Coronary artery (tissue), 2 donors: ENCODE measurements at places on chromosomes 6 and 20.

DNA sequence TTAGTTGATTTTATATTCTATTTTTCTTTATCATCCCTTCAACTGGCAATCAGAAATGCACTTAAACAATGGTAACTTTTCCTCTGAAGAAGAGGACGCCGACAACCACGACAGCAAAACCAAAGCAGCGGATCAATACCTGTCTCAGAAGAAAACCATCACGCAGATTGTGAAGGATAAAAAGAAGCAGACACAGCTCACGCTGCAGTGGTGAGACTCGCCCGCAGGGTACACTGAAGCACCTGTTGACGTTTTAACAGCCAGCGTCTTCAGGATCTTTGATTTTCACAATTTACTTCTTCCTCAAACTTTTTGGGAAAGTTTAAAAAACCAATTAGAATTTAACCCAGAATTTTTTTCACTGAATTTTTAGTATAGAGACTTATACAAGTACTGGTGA lies 701 bp downstream of the RFX6 start:
- DNase-seq, result no peak

- peak; percentile 56 for DNase-seq
Measured at GRCh38 chr20:4886771-4887527, 114.4 kb downstream of the SLC23A2 start.

- DNase-seq, result no peak
Measured at GRCh38 chr6:11043961-11044711, at the start of gene ELOVL2. ELOVL2 (minus strand) TSS chr6:11044305; CDS start chr6:11044230, 75 bp downstream.

DNA sequence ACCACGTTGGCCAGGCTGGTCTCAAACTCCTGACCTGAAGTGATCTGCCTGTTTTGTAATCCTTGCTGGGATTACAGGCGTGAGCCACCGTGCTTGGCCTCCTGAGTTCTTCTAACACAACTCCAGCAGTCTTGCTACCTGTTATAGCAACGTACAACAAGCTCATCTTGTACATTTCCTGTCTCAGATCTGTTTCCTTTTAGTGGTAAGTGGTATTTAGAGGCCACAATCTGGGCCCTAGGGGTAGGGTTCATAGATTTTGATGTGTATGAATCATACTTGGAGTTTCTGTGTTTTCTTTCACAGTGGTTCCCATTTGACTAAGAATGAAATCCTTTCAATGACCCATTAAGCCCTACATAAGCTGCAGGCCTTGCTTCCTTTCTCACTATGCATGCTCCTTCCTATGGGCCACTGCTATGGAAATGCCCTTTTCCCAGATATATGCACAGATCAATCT lies 27.1 kb upstream of the SYNCRIP start:
- no peak for DNase-seq

GRCh38 chr6:24054388-24054787 lies 71.6 kb upstream of the NRSN1 start:
- no peak for DNase-seq

DNA sequence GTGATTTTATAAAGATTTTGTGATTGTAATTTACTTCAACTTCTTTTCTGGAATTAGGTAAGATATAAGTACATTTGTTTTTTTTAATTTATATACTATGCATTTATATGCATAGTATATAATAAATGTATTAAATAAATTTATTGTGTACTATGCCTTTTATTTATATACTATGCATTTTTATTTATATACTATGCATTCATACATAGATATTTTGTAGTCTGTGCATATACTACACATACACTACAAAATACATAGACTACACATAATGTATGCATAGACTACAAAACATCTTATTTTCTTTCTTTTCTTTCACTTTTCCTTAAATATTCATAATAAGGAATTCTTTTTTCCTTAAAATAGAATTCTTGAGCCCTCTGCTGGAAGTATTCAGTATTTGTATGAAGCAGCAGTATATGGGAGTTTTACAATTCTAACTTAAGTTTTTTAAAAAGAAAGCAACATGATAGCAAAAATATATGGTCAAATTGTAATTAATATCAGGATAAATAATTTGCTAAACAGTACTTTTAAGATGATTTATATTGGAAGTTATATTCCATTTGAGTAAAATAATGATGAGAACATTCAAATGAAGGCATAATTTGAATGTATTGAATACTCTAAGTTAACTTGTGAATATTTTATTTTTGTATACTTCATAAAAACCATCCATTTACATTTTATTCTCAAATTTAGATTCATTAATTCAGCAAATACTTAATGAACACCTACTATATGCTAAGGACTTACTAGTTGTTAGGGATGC lies 129.3 kb downstream of the KLHL32 start:
- no peak for DNase-seq

- no peak for DNase-seq
Measured at GRCh38 chr6:170286934-170287265, 4.0 kb downstream of the DLL1 start.

DNA sequence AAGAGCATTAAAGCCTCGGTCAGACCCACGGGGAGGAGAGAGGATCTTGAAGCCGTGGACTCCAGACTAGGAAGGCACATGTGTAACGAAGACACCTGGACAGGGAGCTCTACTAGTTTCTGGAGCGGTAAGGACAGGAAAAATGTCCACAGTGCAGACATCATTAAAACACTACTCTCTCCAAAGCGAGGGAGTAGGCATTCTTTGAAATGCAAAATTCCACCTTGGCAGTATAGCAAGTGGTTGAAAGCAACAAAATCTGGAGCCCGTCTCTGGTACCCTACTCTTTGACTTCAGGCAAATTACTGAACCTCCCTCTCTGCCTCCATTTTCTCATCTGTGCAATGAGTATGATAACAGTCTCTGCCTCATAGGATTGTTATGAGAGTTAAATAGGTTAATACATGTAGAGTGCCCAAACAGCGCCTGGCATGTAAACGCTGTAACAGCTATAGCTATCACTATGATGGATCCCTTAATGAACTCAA lies 408 bp upstream of the CRIP3 start:
- no peak for DNase-seq

- no peak for DNase-seq
Measured at GRCh38 chr20:13525225-13525940, 113.3 kb downstream of the TASP1 start.

DNA sequence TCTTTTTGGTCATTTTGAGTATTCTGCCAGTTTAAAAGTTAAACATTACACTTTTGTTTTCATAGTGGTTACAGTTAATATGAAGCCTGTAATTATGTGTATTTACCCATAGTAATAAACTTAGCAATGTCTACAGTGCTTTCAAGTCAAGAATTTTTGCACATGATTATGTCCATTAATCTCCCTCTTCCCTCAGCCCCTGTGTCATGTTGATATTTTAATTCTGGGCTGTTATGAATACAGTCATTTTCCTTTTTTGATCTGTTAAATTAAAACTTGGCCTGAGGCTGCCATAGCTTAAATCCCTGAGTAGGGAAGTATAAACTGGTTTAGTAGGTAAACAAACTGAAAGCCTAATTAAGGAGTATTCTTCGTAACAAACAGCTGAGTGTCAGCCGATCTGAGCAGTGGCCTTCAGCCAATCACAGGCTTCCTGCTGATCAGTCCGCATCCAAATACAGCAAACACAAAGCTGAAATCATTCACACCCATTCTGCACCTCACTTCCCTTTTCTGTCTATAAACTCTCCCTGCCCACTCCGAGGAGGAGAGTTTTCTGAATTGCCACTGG lies 9.5 kb upstream of the SFT2D1 start:
- DNase-seq, result no peak

DNA sequence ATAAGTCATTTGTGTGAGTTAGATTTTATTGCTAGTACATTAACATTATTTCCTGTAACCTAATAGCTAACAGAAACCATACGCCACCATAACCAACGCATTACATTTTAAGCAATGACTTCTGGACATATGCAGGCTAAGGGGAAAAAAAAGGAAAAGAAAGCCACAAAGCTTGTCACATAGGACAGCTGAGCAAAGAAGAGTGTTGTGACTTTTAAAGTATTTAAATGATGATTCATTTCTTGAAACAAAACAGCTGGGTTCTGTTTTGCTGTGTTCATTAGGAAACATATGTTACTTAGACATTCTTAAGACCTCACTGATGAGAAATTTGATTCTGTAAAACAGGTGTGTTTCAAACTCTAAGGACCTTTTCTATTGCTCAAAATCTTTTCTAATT lies 171.4 kb downstream of the COL9A1 start:
- DNase-seq, result no peak

GRCh38 chr6:43951063-43951755 lies 176.0 kb downstream of the MRPL14 start:
- DNase-seq, result peak; percentile 71

- DNase-seq, result no peak
Measured at GRCh38 chr6:114897536-114897935, 554.7 kb upstream of the HS3ST5 start.

- DNase-seq, result no peak
Measured at GRCh38 chr6:112337209-112337638, 9.9 kb upstream of the RFPL4B start.

- DNase-seq, result no peak
Measured at GRCh38 chr6:2129182-2129621, 116.2 kb downstream of the GMDS start.

DNA sequence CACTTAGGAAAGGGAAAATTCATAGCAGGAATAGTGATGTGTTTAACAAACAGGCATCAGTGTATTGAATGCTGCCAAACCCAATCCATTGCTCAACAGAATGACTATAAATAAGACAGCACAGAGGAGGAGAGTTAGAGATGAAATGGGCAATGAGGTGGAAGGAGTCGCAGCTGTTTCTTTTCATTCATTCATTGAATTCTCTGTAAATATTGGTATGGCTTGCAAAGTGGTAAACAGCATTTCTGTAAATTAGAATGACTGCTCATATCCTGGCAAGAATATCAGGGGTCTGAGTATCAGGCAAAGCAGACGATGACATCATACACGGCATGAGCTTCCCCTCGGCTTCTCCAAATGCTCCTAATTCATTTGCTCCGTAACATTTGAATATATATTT lies 703.6 kb upstream of the SLC35B3 start:
- no peak for DNase-seq

GRCh38 chr6:106488494-106489370 lies 128.2 kb downstream of the CRYBG1 start:
- DNase-seq, result no peak

DNA sequence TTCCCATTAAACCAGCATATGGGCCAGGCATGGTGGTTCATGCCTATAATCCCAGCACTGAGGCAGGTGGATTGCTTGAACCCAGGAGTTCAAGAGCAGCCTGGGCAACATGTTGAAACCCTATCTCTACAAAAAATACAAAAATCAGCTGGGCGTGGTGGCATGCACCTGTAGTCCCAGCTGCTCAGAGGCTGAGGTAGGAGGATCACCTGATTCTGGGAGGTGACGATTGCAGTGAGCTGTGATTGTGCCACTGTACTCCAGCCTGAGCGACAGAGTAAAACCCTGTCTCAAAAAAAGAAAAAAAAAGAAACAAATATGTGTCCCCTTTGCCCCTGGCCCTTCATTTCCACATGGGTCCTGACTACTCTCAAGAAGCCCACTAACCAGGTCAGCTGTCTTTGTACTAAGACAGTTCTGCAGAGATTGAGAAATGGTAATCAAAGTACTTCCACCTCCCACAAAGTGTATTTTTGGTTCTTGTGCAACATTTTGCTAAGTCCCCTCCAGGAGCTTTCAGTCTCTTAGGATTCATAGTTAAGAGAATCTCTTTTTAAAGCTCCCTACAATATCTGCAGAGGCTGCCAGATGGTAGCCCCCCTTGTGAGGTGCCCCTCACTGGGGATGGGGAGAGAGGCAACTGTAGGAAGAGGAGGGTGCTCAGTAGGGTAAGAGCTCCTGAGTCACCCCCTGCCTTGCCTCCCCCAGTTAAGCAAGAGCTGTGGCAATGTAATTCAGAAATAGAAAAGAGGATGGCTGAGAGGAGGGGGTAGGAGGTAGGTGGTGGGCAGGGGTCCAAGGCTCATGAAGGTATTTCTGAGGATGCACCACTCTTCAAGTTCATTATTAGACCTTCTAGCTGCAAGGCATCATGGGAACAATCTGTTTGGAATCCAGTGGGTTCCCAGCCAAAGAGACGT lies 16.5 kb upstream of the WFDC2 start:
- DNase-seq, result no peak

- DNase-seq, result no peak
Measured at GRCh38 chr6:158780246-158780884, 38.8 kb downstream of the EZR start.

DNA sequence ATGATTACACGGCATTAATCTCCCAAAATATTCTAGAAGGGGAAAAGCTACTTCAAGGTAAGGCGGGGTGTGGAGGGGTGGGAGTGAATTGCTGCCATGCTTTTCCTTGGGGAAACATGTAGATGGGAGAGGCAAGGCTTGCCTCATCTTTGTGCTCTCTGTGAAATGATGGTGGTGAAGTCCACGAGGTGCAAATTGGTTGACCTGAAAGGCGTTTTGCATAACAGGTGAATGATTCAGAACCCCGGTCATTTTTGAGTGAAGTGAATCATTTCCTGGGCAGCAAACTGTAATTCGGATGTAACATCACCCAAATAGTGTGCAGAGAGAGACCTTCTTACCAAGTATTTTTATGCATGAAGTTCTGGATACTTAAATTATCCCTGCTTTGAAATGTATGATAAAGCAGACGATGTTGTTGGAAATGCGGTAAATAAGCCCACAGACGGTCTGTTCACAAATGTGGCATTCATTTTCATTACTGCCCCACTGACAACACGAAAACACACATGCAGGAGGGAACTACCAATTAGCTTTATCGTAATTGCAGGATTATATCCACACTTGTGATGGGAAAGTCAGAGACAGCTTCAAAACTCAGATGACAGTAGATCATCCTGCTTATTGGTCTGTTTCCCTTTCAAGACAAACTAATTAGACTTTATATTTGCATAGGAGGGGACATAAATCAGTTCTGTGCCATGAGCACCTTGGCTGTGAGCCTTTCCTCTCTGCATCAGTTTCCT lies 3.0 kb downstream of the CDH4 start:
- DNase-seq, result no peak

GRCh38 chr20:35902545-35902941 lies 51.8 kb downstream of the SCAND1 start:
- DNase-seq, result no peak

GRCh38 chr6:96153775-96154174 lies 138.0 kb downstream of the FUT9 start:
- DNase-seq, result no peak

- DNase-seq, result no peak
Measured at GRCh38 chr6:27370391-27370790, 18.2 kb upstream of the ZNF391 start.

DNA sequence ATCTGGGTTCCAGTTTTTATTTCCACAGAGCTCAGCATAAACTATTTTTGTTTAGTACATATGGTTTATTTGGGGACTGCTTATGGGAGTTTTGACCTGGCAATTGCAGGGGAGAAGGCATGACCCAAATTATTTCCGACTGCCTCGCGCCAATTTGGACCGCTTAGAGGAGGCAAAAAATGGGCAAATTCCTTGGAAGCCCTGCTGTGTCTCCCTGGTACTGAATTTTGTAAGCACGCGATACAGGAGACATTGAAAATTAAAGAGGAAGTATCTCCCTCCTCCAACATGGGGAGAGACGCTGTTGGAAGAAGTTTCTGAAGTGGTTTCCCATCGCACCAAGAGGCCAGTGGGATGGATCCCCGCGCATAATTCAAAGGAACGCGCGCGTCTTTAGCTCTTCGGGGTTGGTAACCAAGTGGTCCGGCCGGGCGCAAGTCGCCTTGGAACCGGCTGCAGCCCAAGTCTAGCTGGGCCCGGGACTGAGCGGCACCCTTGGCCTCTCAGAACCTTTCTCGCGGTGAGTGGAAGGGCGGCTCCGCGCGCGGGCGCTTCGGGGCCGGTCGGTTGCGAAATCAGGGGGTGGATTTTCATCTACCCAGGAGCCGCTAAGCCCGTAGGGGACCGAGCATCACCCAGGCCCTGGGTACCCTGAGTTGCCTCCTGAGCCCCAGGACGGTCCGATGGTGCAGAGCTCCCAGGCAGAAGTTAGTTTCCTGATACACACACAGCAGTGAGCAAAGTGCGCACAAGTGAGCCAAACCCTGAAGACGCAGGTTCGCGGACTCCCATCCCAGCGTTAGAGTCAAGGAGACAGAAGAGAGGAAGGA lies 6.2 kb downstream of the NKX2-2 start:
- peak; percentile 40 for DNase-seq
